ENCODE measurements at places on chromosomes 1 and 21. TPM values are rescaled to one million over a fixed set of nuclear protein-coding genes. Genes with fewer than 3 reads are reported as not detected.

- no peak for DNase-seq
These were observed 962 bp upstream of the MAN1C1 start for GRCh38 chr1:25615563-25616094.

DNA sequence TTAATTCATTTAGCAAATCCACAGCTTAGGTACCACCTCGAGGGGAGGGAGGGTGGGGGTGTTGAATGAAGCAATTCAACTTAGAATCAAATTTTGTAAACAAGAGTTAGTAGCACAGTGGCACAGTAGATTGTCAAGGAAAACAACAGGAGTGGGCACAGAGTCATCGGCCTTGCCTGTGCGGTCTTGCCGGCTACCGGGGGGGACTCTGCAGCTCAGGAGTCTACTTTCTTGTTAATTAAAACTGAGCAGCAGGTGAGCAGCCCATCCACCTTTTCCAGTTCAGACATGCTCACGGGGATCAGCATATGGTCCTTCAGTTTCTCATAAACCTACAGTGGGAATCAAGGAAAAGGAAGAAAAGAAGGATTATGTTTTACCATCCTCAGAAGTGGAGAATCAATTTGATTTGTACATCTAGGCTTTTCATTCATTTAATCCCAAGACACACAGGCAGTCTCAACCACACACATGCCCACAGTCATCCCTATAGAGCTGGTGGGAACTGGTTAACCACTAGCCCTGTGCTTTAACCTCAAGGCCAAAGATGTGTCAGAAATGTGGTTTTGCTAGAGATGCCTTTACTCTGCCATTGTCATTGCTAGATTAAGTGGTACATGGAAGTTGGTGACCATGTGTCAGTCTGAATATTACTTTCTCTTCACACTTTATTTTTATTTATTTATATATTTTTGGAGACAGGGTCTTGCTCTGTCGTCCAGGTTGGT, 45.0 kb upstream of the BCL10 start:
- no peak for DNase-seq

The CAPN8 gene
- total RNA-seq = not detected

GRCh38 chr21:41277846-41278245, 38.8 kb upstream of the FAM3B start:
- DNase-seq = no peak
